ENCODE measurements at places on chromosomes 7 and 10.

DNA sequence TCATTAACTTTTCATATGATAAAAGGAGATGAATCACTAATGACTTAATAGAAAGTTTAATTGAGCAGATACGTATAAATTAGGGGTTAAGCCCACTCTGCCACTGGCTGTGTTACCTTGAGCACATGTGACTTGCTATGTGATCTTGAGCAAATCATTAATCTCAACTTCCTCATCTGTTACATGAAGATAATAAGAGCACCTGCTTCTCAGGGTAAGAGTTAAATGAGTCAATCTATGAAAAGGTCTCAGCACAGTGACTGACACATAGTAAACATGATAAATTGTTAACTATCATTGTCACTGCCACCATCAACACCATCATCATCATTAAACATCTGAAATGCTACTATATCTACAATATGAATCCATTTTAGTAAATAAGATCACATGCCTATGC lies 110.8 kb downstream of the TPK1 start:
- DNase-seq = no peak

GRCh38 chr7:90425376-90425775 lies 22.1 kb downstream of the CLDN12 start:
- DNase-seq = no peak

DNA sequence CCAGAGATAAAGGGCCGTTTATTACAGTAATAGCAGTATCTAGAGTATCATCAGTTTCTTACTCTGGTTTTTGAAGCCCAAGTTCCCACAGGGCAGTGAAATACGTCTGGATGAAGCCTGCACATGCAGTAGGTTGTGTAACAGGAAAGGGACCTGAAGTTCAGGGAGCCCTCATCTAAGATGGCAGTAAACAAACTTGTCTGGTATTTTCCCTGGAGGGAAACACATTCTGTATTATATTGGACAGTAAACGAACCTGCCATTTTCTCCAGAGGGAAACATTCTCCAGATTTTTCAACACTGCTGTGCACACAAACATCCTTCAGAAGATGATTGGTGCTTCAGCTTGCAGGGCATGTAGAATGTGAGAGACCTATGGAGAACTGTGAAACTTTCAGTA lies 189.9 kb downstream of the TFEC start:
- no peak for DNase-seq

GRCh38 chr10:125017547-125018298 lies 75.8 kb downstream of the ZRANB1 start:
- DNase-seq = no peak

GRCh38 chr10:64586934-64587503 lies 1065.8 kb downstream of the REEP3 start:
- no peak for DNase-seq

DNA sequence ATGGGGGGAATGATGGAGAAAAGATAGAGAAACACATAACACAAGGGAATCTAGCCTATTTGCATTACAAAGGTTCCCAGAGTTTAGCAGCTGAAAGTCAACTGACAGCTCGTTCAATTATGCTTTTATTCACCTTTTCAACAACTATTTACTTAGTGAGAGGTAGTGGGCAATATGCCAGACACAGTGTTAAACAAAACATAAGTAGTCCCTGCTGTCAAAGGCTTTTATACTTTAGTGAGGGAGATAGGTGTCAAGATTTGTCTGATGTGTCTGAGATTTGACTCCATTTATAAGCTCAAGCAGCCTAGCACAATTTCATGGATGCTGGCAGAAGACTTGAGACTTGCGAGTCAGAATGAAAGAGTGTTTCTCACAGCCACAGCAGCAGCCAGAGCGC lies 549.0 kb upstream of the VSTM2A start:
- DNase-seq = no peak

- no peak for DNase-seq
These were observed 70.8 kb upstream of the GNAI1 start for GRCh38 chr7:80063834-80064233.

- DNase-seq = no peak
These were observed 409.0 kb downstream of the CDC14C start for GRCh38 chr7:49333180-49333881.

- no peak for DNase-seq
These were observed 27.7 kb upstream of the PHYHIPL start for GRCh38 chr10:59148701-59149100.

DNA sequence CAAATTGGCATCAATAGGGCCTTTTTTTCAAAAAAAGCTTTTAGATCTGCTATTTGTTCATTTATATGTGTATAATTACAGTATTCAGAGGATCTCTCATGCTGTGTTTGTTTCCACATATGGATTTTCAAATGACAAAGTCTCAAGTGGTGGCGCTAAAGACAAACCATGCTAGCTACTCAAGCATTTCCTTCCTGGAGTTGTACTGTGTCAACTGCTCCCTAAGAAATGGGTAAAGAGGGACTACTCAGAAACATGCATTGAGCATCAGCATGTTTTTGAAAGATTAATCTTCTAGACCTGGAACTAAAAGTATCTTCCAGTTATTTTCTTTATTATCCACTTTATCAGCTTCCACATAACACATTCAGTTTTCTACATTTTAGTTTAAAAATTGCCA lies 12.7 kb downstream of the CNTNAP2 start:
- no peak for DNase-seq

- no peak for DNase-seq
These were observed 271.4 kb downstream of the PARD3 start for GRCh38 chr10:34543716-34544115.

- no peak for DNase-seq
These were observed 293.4 kb downstream of the PLXDC2 start for GRCh38 chr10:20109613-20110012.

GRCh38 chr10:30059209-30060107 lies at the start of gene JCAD:
Gene JCAD (minus strand): TSS chr10:30059586. CDS start chr10:30047812, 11,774 bp downstream.
- peak; percentile 21 for DNase-seq

Measured in stimulated activated CD4-positive, alpha-beta T cell treated with anti-CD3 and anti-CD28 coated beads, TNF-alpha, amount 100 ng/mL, for 4 hours (primary cell).